ENCODE measurements at places on chromosomes 16 and 17.

GRCh38 chr17:21200590-21201297, 13.2 kb downstream of the TMEM11 start:
- DNase-seq = no peak

DNA sequence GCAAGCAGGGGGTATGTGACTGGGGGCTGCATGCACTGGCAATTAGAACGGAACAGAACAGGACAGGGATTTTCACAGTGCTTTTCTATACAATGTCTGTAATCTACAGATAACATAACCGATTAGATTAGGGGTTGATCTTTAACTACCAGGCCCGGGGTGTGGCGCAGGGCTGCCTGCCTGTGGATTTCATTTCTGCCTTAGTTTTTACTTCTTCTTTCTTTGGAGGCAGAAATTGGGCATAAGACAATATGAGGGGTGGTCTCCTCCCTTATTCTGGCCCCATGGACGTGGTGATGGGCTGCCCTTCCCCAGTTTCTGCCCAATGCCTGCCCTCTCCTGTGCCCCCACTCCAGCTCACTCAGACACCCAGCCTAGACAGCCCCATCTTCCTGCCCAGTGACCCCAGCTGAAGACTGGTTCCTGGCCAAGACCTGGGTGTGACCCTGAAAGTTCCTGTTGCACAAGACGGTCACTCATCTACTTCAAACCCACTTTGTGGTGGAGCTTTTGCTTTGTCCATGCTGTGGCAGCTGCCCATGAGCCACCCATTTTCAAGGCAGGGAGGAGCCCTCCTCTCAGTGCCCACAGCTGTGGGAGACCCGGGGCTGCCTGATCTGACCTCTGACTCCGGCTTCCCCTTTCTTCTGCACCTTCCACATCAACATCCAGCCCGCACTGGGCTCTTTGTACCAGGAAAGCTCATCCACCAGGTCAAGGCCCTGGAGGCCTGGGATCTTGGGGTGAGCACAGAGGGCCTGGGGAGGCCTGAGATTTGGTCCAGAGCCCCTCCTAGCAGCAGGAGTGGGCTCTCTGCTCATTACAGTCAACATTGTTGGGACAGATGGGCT, 18.6 kb downstream of the ALOX12B start:
- no peak for DNase-seq

DNA sequence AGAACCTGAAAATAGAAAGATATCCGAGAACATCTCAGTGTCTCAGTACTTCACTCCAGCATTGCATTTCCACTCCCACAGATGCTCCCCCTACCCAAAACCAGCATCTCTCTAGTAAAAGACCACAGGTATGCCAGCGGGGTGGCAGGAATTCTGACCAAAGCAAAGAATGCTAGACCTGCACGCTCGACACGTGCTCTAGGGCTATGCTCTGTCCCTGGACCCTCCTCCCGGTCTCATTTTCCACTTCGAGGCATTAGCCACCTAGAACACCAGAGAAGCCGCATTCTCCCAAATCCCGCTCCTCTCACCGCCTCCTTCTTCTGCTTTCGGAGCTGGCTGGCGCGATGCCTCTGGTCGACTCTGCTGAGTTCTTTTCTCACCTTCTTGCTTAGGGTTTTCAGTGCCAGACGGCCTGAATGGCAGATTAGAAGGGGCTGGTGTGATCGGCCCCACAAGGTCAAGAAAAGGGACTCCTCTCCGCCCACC, 487 bp downstream of the TSR1 start:
- no peak for DNase-seq

DNA sequence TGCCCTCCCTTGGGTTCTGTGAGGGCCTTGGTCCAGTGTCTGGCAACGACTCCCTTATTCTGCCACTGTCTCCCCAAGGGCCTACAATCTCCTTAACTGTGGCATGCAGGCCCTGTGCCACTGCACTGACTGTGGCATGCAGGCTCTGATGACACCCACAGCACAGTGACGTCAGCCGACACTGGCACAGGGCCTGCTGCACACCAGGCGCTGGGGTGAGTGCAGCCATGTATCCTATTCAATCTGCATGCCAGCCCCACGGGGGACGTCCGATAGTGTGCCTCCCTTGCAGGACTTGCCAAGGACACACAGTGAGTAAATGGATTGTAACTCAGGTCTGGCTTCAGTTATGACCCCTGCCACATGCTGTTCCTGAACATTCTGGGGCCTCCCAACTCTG, 39.8 kb upstream of the RASD1 start:
- DNase-seq = no peak

DNA sequence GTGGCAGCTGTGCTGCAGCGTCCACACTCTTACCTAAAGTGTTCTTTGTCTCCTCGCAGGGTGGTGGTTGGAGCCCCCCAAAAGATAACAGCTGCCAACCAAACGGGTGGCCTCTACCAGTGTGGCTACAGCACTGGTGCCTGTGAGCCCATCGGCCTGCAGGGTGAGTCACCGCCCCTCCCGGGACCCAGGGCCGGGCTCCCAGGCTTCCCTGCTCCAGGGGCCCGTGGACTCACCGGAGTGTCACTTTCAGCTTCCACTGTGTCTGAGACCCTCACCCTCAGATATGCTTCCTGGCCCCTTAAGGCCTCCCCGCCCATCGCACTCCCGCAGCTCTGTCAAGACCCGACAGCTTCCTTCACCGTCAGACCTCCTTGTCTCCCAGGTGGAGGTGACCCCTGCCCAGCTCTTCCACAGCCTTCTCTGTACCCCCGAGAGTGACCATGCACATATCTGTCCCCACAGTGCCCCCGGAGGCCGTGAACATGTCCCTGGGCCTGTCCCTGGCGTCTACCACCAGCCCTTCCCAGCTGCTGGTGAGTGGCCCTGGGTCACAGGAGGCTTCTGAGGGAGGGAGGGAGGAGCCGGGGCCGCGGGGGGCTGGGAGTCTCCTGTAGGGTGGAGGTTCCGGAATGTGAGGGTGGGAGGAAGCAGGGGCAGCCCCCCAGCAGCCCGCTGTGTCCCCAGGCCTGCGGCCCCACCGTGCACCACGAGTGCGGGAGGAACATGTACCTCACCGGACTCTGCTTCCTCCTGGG, 1.8 kb downstream of the ITGAX start:
- no peak for DNase-seq

DNA sequence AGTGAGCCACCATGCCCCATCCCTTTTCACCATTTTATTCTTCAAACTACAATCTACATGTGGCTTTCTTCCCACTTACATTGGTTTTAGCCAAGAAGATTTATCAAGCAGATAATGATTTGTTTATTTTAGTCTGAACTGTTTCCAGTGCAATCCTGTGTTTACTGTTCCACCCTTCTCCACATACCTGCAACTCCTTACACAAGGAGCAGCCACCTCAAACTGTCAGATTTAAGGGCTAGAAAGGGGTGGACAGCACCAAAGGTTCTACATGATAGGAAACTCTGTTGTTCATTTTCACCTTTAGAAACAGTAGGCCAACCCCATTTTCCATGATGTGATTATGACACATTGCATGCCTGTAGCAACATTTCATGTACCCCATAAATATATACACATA, 1.9 kb downstream of the RUNDC1 start:
- DNase-seq = no peak

DNA sequence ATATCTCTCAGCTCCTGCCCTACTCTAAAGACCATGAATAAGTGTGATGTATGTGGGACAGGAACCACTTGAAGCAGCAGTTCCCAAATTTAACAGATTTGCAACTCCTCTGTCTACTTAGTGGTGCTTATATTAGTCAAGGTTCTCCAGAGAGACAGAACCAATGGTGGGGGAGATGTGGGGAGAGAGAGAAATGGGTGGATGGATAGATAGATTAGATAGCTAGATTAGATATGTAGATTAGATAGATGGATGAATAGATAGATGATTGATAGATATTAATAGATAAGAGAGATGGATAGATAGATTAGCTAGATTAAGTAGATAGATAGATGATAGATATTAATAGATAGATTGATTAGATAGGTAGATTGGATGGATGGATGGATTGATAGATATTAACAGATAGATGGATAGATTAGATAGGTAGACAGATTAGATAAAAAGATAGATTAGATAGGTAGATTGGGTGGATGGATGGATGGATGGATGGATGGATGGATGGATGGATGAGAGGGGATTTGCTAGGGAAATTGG, 154.0 kb upstream of the NOL11 start:
- DNase-seq = no peak

DNA sequence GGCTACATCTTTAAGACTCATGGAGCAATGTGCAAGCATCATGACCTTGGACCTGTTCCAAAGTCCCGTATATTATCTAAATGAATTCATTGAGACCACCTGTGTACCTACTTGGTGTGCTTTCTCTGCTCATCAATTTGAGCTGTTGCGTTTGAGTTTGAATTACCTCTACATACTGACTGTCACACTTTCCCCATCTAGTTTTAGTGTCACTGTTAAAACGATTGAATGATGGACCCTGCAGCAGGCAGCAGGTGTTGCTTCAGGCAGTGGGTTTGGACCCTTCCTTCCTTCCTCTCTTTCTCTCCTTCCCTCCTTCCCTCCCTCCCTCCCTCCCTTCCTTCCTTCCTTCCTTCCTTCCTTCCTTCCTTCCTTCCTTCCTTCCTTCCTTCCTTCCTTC, 33.9 kb upstream of the ZKSCAN2 start:
- no peak for DNase-seq
